ENCODE measurements at places on chromosomes 16 and 17. TPM values are rescaled to one million over a fixed set of nuclear protein-coding genes. Genes with fewer than 3 reads are reported as not detected.
A peak's percentile ranks its signal among the peaks of the same experiment; 100 is the strongest.

GRCh38 chr16:25690552-25691143, 1.1 kb upstream of the HS3ST4 start:
- no peak for DNase-seq

The SLC6A2 gene
- not detected for total RNA-seq

The SLFN14 gene
- total RNA-seq, result not detected

- DNase-seq, result no peak
Observed at GRCh38 chr17:17127730-17128291, 78.3 kb downstream of the PLD6 start.

The PRR15L gene
- not detected for total RNA-seq

The MT1F gene
- not detected for total RNA-seq

The PMP22 gene
- 3.2 TPM for total RNA-seq

DNA sequence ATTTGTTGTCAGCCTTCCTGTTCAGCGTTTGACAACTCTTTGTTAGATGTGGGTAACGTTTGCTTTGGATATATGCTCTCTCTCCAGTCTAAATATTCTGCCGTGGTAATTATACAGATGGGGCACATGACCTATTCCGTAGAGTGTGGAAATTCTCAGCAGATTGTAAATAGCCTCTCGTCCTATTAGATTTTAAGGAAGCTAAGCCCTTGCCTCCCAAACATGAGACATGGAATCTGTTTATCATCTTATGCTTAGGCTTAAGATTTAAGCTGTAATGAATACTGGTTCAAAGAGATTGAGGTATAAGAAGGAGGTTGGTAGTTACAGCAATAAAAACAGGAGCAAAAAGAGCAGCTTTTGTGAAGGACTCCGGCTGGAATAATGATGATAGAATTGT, 87.4 kb downstream of the RBFOX1 start:
- peak; percentile 46 for DNase-seq

DNA sequence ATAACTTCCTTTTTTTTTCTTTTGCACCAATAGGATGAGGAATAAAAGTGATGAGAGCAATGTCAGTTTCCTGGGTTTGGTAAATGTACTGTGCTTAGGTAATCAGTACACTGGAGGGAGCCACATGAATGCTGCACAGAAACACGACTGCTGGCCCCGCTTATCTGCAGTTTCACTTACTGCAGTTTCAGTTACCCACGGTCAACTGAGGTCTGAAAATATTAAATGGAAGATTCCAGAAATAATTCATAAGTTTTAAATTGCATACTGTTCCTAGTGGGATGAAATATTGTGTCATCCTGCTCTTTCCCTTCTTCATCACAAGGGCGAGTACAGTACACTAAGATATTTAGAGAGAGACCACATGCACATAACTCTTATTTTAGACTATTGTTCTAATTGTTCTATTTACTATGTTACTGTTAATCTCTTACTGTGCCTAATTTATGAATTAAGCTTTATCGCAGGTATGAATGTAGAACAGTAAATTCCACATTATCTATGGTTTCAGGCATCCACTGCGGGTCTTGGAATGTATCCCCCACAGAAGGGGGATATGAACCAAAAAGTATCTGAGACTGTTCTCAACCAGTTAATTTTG, 6.4 kb upstream of the LGALS3BP start:
- no peak for DNase-seq

GRCh38 chr17:40916366-40916765, 21.1 kb downstream of the KRT23 start:
- no peak for DNase-seq

- DNase-seq, result peak; percentile 43
Observed at GRCh38 chr17:311119-311782, 41.4 kb downstream of the RPH3AL start.

DNA sequence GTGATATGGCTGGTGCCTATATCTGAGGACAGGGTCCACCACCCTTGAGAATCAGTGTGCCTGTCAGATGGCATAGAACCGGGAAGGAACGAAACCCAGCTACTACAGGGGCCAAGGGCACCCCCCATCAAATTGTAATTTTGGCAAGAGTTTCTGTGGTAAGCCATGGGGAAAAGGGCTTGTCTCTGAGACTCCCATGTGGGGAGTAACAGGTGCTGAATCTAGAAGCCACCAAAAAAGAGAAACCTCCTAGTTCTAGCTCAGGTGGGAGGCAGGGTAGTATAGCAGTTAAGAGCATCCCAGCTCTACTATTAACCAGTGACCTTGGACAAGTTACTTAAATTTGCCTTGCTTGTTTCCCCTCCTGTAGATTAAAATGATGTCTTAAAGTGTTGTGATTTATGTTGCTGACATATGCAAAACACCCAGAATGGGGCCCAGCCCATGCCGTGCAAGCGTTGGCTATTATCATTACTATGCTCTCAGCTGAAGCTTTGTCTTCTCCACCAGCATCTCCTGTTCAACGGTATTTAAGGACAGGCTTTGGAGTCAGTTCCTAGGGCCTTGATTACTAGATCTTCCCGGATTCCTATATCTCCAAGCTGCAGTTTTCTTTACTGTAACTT, 210.7 kb upstream of the NLRP1 start:
- no peak for DNase-seq

DNA sequence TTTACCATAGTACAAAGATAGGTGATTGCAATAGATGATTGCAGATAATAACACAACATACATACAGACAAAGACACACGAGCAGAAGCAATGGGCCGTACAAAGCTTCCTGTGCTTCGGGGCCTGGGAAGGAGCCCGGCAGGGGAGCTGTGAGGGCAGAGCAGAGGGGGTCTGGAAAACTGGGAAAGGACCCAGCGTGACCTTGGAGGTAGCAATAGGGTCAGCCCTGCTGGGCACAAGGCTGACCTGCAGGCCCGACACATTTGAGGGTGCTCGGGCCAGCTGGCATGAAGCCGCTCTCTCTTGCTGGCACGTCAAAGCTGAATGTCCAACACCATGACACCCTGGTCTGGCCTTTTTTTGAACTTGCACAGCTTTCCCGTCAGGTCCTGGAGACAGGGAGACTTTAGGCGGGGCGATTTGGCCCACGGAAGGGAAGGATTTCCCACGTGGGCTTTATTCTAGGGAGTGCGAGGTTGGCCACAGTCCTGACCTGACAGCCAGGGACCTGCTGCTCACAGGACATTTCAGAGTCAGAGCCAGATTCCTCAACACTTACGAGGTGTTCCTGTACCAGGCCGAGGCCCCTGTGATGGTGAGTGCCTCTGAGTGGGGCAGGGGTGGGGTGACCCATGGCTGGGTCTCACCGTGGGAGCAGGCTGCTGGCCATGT, 83.2 kb downstream of the NTN1 start:
- peak; percentile 28 for DNase-seq

The RAI1 gene
- total RNA-seq, result 13.8 TPM

The FBXW10 gene
- not detected for total RNA-seq

DNA sequence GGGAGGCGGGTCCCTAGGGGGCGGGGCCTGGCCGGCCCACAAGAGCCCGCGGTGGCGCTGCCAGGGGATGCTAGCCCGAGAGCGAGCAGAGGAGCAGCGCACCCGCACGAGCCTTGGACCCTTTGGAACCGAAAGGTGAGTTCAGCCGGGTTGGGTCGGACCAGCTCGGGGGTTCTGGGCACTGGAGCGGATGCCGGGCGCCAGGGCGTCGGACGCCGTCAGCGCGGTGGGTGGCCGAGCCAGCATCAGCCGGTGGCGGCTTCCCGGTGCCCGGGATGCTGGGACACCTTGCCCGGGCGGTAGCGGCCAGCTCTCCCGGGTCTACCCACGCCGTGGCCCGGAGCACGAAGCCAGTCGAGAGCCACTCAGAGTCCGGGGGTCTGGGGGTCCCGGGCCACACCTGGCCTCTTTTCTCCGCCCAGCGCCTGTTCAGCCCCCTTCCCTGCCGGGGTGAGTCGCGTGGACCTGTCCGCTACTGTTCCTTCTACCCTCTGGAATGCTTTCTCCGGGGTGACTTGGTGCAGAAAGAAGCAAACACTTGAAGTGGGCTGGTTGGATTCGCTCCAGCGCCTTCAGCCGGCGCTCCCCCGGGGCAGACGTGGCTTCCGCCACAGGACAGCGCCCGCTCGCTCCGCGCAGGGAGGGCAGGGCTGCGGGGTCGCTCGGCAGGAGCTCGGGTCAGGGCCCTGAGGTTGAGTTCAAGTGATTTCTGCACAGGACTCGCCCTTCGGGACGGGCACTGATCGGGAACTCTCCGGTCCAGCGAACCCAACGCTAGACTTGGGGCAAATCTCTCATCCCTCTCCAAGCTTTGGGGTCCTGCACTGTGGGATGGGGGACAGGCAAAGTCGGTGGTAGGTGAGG, at the start of gene SCNN1G:
Gene SCNN1G (plus strand): TSS at position 67 of the 864 bp plus-strand sequence. CDS start 3,527 bp downstream, outside the sequence.
- DNase-seq, result peak; percentile 32

DNA sequence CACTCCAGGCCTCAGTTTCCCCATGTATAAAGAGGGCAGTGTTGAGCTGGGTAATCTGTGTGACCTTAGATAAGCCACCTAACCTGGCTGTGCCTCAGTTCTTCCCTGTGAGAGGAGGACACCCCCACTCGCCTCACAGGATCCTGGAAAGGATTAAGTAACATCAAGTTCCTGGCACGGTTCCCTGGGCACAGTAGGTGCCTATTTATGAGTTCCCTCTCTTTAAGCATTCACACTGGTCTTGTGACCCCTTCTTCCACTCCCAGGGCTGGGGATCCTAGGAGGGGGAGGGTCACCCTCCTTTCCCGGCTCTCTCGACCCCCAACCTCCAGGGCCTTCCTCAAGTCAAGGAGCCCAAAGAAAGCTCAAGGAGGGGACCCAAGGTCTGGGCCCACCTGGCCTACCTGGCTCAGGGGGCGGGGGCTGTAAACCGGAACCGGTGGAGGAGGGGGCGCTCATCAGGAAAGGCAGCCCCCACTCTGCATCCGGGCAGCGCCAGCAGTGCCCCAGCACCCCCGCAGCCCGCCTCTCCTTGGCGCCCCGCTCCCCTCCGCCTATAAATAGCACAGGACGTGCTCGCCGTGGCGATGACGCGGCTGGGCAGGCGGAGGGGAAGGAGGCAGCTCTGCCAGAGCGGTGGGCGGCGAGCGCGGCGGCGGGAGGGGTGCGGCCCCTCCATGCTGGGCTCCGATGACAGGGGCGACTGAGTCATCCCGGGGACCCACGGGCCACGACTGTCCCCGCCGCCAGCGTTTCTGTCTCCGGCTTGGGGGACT, 9.4 kb downstream of the RPL19 start:
- DNase-seq, result peak; percentile 63

- no peak for DNase-seq
Observed at GRCh38 chr16:73614131-73614530, 566.2 kb upstream of the ZFHX3 start.

The BEAN1 gene
- not detected for total RNA-seq

The BCAR1 gene
- total RNA-seq, result 124 TPM

The CNGB1 gene
- total RNA-seq, result not detected

DNA sequence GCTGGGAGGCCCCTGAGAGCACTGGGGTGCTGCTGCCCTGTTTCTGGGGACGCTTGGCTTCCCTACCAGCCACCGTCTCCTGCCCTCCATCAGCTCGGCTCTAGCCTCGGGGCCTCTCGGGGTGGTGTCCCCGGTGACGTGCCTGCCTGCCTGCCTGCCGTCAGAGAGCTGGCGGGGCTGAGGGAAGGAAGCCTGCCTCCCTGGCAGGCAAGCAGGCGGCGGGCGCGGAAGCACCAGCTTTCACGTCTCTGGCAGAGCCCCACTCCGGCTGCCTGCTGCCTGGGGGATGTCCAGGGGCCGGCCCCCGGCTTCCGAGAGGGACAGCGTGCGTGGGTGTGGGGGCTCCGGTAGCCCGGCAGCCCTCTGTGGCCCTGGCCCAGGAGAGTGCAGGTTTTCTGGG, 9.3 kb downstream of the CENPX start:
- peak; percentile 72 for DNase-seq

The KRT33A gene
- not detected for total RNA-seq

The BMERB1 gene
- 20.8 TPM for total RNA-seq

GRCh38 chr16:50381679-50382440, 13.1 kb upstream of the BRD7 start:
- DNase-seq, result no peak

The METTL23 gene
- total RNA-seq, result 34.6 TPM

The FNDC8 gene
- not detected for total RNA-seq

DNA sequence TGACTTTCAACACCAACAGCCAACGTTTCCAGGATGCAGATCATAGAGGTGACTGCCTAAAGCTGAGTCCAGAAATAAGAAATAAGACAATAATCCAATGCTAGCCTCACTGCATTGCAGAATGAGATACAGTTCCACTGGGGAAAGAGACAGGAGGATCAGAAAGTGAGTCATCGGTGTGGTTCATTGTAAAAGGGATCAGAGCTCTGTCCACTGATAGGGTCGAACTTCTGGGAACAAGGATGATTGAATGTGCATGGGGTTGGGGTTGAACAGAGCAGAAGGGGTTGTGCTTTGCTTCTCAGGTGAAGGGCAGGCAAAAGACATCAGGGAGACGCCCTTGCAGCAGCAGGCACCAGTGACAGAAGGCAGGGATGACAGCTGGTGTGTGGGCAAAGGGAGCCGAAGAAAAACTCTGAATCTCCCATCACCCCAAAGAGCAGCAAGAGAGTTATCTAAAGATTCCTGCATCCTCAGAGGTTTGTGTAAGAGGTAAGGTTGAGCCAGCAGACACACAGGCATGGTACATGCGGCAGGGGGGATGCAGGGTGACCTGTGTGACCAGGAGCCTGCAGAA, 16.4 kb downstream of the CLEC10A start:
- peak; percentile 36 for DNase-seq

DNA sequence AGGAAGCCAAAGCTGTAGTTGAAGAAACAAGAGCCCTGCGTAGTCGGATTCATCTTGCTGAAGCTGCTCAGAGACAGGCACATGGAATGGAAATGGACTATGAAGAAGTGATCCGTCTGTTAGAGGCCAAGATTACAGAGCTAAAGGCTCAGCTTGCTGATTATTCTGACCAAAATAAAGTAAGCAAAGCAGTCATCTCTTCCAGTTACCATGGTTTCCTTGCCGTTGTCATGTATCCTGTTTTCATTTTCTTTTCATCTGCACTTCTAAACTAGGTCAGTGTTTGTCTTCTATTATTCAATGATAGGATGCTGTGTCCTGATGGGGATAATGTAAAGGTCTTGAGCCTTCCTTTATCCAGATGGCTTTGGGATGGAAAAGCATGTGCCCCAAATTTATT, 104.3 kb downstream of the STXBP4 start:
- no peak for DNase-seq

The SYCE1L gene
- not detected for total RNA-seq

DNA sequence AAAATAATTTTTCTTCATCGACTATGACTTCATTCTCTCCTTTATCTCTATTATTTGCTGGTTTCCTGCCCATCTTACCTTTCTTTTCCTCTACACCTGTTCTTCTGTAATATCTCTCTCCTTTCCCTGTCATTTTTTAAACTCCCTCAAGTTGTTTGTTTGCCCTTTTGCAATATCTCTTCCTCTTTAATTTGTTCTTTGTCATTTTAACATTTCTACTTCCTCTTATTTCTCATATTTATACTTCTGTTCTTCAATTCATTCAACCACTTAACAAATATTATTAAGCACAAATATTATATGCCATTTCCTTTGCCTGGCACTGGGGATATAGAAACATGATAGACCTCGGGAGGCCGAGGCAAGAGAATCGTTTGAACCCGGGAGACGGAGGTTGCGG, 22.6 kb downstream of the MAP3K3 start:
- DNase-seq, result no peak

The PDE6G gene
- total RNA-seq, result not detected

The GAS2L2 gene
- not detected for total RNA-seq

- no peak for DNase-seq
Observed at GRCh38 chr17:73360961-73361761, 49.4 kb upstream of the CDC42EP4 start.

The DHX58 gene
- 6.5 TPM for total RNA-seq

- no peak for DNase-seq
Observed at GRCh38 chr17:49612726-49613125, 37.1 kb downstream of the NXPH3 start.

Measured in G401 (cell line).